Panc1 (cell line): ENCODE measurements at places on chromosomes 3 and 15. TPM values are rescaled to one million over a fixed set of nuclear protein-coding genes. Genes with fewer than 3 reads are reported as not detected.

- DNase-seq, result no peak
These were observed 293.5 kb downstream of the CGGBP1 start for GRCh38 chr3:87765256-87765655.

- no peak for DNase-seq
These were observed 28.8 kb downstream of the PSTPIP1 start for GRCh38 chr15:77023576-77024272.

DNA sequence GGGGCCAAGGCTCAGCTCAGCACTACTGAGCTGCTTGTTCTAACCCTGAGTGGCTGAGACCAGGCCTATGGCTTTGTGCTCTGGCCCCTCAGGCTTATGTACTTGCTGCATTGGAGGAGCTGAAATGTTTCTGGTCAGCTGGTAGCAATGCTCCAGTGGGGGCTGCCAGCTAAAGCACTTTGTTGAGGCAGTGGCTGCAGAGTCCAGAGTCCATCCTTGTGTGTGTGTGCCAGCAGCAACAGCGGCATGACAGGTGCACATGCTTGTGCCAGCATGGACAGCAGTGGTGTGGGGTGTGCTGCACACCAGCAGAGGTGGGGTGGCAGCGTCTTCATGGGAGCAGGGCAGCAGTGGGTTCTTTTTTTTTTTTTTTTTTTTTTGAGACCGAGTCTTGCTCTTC, 169.1 kb downstream of the VPS8 start:
- no peak for DNase-seq

ISL2 gene
- 0.51 TPM for total RNA-seq

DNA sequence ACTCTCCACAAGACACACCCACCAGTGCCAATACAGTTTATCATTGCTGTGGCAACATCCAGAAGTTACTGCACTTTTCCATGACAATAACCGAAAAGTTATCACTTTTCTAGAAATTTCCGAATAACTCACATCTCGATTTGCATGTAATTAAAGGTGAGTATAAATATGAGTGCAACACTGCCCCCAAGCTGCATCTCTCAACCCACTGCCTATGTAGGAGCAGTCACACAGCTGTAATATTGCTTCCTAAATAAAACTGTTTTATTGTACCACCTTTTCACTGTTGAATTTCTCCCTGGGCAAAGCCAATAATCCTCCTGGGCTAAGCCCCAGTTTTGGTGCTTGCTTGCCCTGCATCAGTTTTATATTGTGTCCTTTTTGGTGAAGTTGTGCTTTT, 601.0 kb upstream of the EPHA6 start:
- DNase-seq, result no peak

UBE2Q2 gene
- 39.2 TPM for total RNA-seq

GRCh38 chr15:24777307-24777706, 101.7 kb downstream of the NPAP1 start:
- no peak for DNase-seq

- DNase-seq, result no peak
These were observed 277.9 kb downstream of the FHIT start for GRCh38 chr3:60973321-60973720.

DNA sequence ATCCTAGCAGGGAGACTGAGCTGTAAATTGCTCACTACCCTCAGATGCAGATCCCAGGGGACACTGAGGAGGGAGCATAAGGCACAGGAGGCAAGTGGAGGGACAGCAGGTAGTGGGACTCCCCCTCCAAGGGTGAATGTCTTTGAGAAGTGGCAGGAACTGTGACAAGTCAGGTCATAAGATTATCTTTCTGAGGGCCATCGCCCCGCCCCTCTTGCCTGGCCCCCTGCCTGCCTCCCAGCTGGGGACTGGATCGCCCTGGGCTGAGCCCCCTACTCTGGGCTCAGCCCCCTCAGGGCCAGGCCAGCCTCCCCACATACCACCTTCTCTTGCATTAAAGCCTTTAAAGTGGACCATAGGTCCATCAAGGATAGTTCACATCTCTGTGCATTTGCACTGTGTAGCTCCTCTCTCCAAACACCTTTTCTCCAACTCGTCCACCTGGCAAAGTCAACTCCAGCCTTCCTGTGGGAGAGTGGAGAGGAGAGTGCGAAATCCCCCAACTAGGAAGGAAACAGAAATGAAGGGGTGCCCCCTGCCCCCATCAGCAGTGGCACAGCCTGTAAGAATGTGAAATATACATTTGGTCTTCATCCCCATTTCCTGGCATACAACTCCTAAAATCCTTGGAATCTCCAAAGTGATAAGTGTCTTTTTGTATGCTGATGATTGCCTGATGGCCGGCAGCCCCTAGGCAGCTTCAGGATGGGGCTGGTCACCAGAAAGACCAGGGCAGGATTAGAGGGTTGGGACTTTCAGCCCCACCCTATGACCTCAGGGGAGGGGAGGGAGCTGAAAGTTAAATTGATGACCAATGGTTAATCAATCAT, 14.7 kb downstream of the PIF1 start:
- no peak for DNase-seq
